Epithelial cell of umbilical artery (primary cell): ENCODE measurements at places on chromosomes 11 and 22. TPM values are rescaled to one million over a fixed set of nuclear protein-coding genes. Genes with fewer than 3 reads are reported as not detected.

LIF gene
- 0.32 and 1.2 TPM in 2 replicates for total RNA-seq

DEPDC7 gene
- total RNA-seq, result 0.32 and 0.91 TPM in 2 replicates

NF2 gene
- 88.0 and 111 TPM in 2 replicates for total RNA-seq

ZNF74 gene
- total RNA-seq, result 12.7 and 13.7 TPM in 2 replicates

SHISA8 gene
- not detected in 2 replicates for total RNA-seq

MS4A6E gene
- not detected in 2 replicates for total RNA-seq

KLHL35 gene
- 0.30 and 2.9 TPM in 2 replicates for total RNA-seq

HEPN1 gene
- total RNA-seq, result 0.46 TPM in 1 of 2 replicates, not detected in the other

UBQLNL gene
- total RNA-seq, result not detected in 2 replicates

SMIM35 gene
- total RNA-seq, result not detected in 2 replicates

SCGB1D2 gene
- not detected in 2 replicates for total RNA-seq
